ENCODE measurements at places on chromosomes 2 and 18. TPM values are rescaled to one million over a fixed set of nuclear protein-coding genes. Genes with fewer than 3 reads are reported as not detected.

- H3K27ac ChIP-seq: no peak overlapping the region
- H3K36me3 ChIP-seq: no peaks in the 10 kb centered on the region
- H3K4me3 ChIP-seq: no peak overlapping the region
- no peaks in the 10 kb centered on the region for H3K4me1 ChIP-seq
These were observed 5.8 kb upstream of the OXER1 start for GRCh38 chr2:42769583-42770287.

LOXL3 gene
- total RNA-seq: 21.9 TPM

- H3K4me1 ChIP-seq: peaks cover 22% of the 10 kb centered on the region
- H3K36me3 ChIP-seq: no peaks in the 10 kb centered on the region
- H3K27ac ChIP-seq: no peak overlapping the region
- no peak for DNase-seq
These were observed 67.8 kb downstream of the SOX11 start for GRCh38 chr2:5759949-5760348.

DNA sequence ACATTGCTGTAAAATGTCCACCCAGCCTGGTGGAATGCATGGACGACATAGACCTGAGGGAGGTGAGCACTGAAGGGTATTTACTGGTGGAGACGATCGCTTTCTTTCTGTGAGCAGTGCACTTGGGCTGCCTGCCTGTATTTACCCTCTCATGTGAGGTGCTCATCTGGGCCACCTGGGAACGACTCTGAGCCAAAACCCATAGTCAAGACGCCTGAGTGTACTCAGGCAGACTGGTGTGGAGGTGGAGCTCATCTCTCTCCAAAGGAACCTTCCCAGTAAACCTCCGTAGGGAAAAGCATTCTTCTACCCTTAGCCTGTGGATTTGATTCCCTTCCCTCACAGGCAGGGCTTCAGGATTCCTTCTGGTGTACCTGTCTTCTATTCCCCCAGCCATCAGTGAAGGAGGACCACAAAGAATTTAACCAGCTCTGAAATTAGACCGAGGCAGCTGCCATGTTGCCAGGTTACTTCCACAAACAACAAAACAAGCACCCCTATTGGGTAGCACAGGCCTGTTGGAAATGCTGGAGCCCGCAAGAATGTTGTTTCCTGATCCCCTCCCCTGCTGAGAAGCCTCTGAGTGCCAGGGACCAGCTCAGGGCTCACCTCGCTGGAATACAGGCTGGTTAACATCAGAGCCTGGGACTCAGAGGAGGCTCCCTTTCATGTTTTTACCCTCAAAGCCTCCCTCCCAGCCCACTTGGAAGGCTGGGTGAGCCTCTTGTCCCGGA is 47.5 kb upstream of the TXNDC2 start:
- no peaks in the 10 kb centered on the region for H3K36me3 ChIP-seq
- peaks cover 52% of the 10 kb centered on the region for H3K4me1 ChIP-seq
- no peak for DNase-seq
- H3K27me3 ChIP-seq: peaks cover 2% of the 10 kb centered on the region
- H3K27ac ChIP-seq: peak overlapping the region; percentile 72

- no peaks in the 10 kb centered on the region for H3K27me3 ChIP-seq
- no peaks in the 10 kb centered on the region for H3K4me1 ChIP-seq
- no peak overlapping the region for H3K4me3 ChIP-seq
- DNase-seq: no peak
These were observed 301.6 kb upstream of the STON1 start for GRCh38 chr2:48228345-48228684.

GRCh38 chr2:39584283-39584965 is 81.3 kb upstream of the TMEM178A start:
- H3K27me3 ChIP-seq: no peaks in the 10 kb centered on the region
- H3K27ac ChIP-seq: peak overlapping the region; percentile 47
- H3K4me3 ChIP-seq: no peak overlapping the region

- H3K27ac ChIP-seq: no peak overlapping the region
- H3K4me1 ChIP-seq: peaks cover 3% of the 10 kb centered on the region
- no peaks in the 10 kb centered on the region for H3K36me3 ChIP-seq
- no peak for DNase-seq
- H3K4me3 ChIP-seq: no peak overlapping the region
These were observed 99.6 kb upstream of the MAP2 start for GRCh38 chr2:209324281-209324680.

COL3A1 gene
- total RNA-seq: 7,584 TPM

DNA sequence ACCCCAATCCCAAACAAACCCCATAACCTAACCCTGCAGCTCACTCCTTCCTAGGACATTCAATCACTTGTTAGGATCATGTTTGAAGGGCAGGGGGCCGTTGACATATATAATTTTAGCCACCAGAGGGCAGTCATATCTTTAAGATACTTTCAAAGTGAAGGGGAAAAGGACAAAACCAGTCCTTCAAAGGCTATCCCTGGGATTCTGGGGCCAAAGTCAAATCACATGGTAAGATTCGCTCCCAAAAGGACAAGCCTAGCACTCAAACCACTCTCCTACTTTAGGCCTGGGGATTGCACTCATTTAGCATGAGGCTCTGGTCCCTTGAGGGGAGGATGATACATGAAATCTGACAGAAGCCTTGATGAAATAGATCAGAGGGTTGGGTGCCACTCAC is 44.6 kb downstream of the HAUS1 start:
- H3K4me3 ChIP-seq: no peak overlapping the region
- H3K4me1 ChIP-seq: peaks cover 10% of the 10 kb centered on the region

MEP1B gene
- 0.18 TPM for total RNA-seq

- peaks cover 18% of the 10 kb centered on the region for H3K4me1 ChIP-seq
- no peak overlapping the region for H3K4me3 ChIP-seq
- no peak for DNase-seq
- H3K36me3 ChIP-seq: no peaks in the 10 kb centered on the region
- no peaks in the 10 kb centered on the region for H3K27me3 ChIP-seq
These were observed 202.2 kb downstream of the TRIB2 start for GRCh38 chr2:12918835-12919445.

GRCh38 chr2:34229998-34230397 is 630.9 kb upstream of the FAM98A start:
- H3K27me3 ChIP-seq: no peaks in the 10 kb centered on the region
- DNase-seq: no peak
- H3K36me3 ChIP-seq: no peaks in the 10 kb centered on the region
- H3K4me3 ChIP-seq: no peak overlapping the region

DNA sequence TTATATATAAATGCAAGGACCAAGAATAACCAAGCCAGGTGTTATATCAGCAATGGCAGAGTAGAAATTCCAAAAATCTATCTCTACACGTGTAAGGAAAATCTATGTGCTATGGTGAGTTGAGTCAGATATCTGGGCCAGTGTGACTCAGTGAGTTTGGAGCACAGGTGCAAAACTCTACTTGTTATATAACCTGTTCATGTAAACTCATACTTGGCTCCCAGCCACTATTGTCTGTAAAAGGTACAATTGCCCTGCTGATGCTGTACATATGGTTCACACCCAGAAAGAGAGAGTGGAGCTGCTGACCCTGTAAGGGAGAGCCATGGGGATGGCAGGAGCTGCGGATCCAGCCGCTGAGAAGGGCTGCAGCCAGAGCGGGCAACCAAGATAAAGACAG is 112.0 kb downstream of the TRABD2A start:
- no peaks in the 10 kb centered on the region for H3K36me3 ChIP-seq
- H3K4me1 ChIP-seq: no peaks in the 10 kb centered on the region
- H3K4me3 ChIP-seq: no peak overlapping the region
- no peak for DNase-seq

IL37 gene
- not detected for total RNA-seq

ADRA2B gene
- total RNA-seq: 0.51 TPM

Data from mesothelial cell of epicardium (in vitro differentiated cells).